ENCODE measurements at places on chromosomes 5 and 9. TPM values are rescaled to one million over a fixed set of nuclear protein-coding genes. Genes with fewer than 3 reads are reported as not detected.

The GPSM1 gene
- total RNA-seq: 97.5 TPM

The SHISAL2B gene
- total RNA-seq: not detected

The PCDHA9 gene
- 0.11 TPM for total RNA-seq

The PRDM9 gene
- total RNA-seq: not detected

The F2RL2 gene
- total RNA-seq: 3.7 TPM

All from uterine smooth muscle cell (primary cell).